EL (cell line): ENCODE measurements at places on chromosomes 4 and X.

GRCh38 chr4:7872264-7872771 is 67.3 kb downstream of the AFAP1 start:
- peak; percentile 91 for DNase-seq

- DNase-seq, result no peak
These were observed 12.9 kb downstream of the GPRIN3 start for GRCh38 chr4:89294573-89295269.

DNA sequence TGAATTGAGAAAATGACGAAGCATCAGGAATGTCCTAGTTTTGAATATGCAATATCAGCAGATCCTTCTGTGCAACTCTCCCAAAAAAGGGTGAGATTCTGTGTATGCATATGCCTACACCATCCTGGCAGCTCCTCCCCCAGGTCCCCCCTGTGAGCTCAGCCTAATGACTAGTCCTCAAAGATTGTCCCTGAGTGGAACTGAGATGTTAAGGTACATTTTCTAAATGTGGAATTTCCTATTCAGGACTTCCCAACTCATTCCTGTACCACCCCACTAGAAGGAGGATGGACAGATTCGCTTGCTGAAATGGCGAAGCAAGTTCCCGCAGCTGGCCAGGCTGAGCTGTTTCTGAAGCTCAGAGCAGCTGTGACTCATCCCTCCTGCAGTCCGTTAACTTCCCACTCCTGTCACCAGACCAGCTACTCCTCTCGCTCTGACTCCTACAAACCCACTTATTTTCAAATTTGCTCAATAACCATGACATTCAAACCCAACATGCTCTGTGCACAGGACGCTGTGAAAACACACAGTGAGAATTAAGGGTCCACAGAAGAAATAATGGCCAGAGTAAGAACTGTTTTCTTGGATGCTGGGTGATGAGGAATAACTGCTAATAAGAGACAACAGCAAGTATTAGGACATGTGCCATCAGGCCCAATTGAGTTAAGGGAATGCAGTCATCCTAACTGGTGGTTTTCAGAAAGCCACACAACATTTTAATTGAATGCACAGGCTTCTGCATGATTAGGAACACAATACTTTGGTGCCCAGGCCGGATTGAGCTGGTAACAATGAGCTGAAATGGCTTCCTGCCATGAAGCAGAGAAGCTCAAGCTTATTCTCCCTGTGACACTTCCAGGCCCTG is 40.0 kb upstream of the IRF2 start:
- peak; percentile 81 for DNase-seq

GRCh38 chr4:44916411-44916810 is 190.1 kb upstream of the GNPDA2 start:
- DNase-seq, result no peak

DNA sequence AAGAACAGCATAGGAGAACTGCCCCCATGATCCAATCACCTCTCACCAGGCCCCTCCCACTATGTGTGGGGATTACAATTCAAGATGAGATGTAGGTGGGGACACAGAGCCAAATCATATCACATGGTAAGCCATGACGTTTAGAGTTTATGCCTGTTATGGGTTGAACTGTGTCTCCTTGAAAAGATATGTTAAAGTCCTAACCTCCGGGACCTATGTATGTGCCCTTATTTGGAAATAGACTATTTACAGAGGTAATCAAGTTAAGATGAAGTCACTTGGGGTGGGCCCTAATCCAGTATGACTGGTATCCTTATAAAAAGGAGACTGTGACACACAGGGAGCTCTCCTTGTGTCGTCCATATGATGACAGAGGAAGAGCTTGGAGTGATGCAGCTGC is 25.2 kb upstream of the SLC2A9 start:
- no peak for DNase-seq

GRCh38 chr4:90580326-90580725 is 453.1 kb downstream of the CCSER1 start:
- no peak for DNase-seq

GRCh38 chr4:1183985-1184773 is 11.8 kb upstream of the SPON2 start:
- no peak for DNase-seq

GRCh38 chr4:111120191-111120590 is 497.3 kb upstream of the PITX2 start:
- DNase-seq, result no peak

GRCh38 chr4:21470535-21470934 is 478.0 kb downstream of the KCNIP4 start:
- peak; percentile 49 for DNase-seq

DNA sequence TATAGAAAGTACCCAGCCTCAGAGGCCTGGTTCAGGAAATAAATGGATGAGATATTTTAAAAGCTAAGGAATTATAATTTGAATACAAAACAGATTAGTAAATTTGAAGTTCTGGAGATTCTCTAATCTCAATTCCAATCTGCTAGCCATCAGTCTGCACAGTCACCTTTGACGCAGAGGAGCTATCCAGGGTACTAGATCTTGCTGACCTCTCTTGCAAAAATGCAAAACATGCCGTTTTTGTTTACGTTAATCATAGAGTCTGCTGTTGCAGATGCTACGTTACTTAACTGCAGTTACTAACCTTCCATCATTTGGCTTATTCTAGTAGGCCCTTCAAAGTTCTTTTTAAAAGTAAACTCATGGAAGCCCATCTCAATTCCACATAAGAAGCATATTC is 10.4 kb downstream of the CCSER1 start:
- DNase-seq, result no peak

- DNase-seq, result no peak
These were observed 20.0 kb downstream of the MID2 start for GRCh38 chrX:107845625-107846024.

DNA sequence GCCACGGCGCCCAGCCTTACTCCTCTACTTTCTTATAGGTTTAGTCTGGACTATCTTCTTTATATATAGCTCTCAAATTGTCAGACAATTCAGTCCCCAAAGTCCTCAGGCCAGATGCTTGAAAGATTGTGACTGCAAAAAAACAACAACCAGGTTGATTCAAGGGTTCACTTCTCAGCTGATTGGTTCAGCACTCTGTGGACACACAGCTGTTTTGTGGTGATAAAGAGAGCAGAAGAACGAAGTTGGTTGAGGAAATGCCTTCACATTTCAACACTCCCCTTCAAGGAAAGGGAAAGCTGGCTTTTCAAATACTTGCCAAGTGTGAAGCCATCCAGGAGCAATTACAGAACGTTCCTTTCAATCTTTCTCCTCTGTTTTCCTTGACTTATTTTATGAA is 166.8 kb downstream of the SHROOM3 start:
- DNase-seq, result no peak

DNA sequence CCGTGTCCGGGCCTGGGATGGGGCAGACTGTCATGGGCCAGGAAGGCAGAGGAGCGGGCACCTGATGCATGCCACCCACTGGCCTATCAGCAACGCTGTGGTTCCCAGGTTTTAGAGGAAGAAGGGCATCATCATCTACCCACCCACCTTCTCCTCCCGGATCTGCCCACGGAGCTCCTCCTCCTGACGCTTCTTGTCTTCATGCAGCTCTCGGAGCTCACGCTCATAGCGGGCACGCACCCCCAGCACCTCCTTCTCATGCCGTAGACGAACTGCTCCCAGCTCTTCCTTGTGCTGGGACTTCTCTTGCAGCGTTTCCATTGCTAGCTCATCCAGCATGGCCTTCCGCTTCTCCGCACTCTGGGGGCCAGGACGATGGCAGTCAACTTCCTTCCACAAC is 11.4 kb upstream of the KCND1 start:
- DNase-seq, result no peak

DNA sequence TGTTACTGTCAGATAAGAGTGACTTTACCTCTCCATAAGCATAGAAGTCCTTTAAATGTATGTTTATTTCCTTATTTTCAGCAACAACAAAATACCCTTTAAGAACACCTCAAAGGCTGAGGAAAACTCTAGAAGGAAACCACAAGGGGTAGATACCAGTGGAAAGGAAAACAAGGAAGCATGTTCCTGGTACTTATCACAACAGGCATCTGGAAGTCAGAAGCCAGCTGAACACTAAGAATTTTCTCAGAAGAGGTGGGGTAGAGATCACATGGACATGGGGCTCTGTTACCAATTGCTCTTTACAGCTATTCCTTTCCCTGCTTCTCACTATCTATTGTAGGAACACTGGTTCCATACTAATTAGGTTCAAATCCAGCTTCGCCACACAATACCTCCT is 51.5 kb upstream of the BEND2 start:
- no peak for DNase-seq

- no peak for DNase-seq
These were observed 35.5 kb upstream of the GPC3 start for GRCh38 chrX:134020910-134021309.

GRCh38 chr4:146255463-146255862 is 41.1 kb downstream of the REELD1 start:
- DNase-seq, result peak; percentile 89

- no peak for DNase-seq
These were observed 54.6 kb downstream of the C4orf50 start for GRCh38 chr4:5963611-5964010.

- no peak for DNase-seq
These were observed 269.2 kb upstream of the DDX53 start for GRCh38 chrX:22730542-22730941.

- no peak for DNase-seq
These were observed 367.2 kb downstream of the AFF2 start for GRCh38 chrX:148867596-148867995.

GRCh38 chr4:116724249-116724648 is 361.1 kb downstream of the TRAM1L1 start:
- DNase-seq, result no peak

DNA sequence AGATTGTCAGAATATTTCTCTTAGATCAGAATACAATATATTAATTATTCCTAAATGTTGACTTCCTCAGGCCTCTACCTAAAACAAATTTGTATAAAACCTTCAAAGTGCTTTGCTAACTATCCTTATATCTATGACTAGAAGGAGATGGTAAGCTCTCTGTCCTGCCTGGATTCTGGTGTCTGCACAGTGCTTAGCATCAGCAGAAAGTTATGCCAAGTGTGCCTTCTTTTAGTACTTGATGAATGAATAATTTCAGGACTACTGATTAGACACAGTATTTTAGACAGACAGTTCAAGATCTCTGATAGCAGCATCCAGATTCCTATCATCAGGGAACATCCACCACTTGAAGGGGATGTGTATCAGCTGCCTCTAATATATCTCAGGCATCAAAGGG is 242.4 kb upstream of the TLL1 start:
- DNase-seq, result no peak

DNA sequence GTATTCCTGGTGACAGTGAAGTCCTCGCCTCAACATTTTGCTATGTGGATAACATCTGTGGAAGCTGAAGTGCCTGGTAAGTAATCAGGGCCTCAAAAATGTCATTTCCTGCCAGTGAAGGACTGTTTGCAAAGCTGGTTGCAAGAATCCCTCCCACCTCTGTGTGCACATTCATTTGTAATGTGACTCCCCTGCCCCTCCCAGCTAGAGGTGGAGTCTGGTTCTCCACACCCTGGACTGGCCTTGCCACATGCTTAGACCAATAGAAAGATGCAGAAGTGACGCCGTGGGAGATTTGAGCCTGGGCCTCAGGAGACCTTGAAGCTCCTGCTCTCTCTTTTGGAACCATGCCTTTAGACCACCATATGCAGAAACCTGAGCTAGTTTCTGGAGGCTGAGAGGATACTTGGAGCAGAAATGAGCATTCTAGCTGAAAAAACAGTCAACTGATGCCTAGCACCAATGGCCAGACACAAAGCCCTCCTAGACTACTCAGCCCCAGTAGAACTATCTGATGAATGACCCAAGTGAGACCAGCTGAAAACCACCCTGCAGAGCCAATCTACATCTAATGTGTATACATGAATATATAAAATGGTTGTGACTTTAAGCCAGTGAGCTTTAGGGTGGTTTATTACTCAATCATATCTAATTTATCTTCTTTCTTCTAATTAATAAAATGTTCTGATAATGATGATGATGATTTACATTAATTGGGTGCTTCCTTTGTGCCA is 47.8 kb upstream of the CRMP1 start:
- peak; percentile 13 for DNase-seq

GRCh38 chrX:70171624-70172023 is 5.7 kb upstream of the DGAT2L6 start:
- no peak for DNase-seq

DNA sequence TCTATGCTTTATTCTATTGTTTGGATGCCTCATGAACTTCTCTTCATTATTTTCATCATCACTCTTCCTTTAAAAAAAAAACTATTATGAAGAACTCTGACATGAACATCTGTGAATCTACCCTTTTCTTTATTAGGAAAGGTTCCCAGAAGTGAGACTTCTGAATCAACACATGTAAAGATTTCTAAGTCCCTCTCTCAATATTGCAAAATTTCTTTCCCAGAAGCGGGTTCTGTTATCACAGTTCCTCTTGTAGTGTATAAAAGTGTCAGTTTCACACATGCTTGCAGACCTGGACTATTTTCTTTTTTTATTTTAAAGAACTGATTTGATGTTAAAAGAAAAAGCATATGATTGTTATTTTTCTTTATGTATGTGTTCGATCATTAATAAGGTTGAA is 330.8 kb upstream of the KLF3 start:
- no peak for DNase-seq

- no peak for DNase-seq
These were observed 166.5 kb downstream of the PRR32 start for GRCh38 chrX:126985981-126986380.

GRCh38 chrX:15643786-15644559 is 20.6 kb downstream of the CLTRN start:
- DNase-seq, result no peak

GRCh38 chr4:159926871-159927270 is 824.0 kb downstream of the RAPGEF2 start:
- DNase-seq, result no peak

DNA sequence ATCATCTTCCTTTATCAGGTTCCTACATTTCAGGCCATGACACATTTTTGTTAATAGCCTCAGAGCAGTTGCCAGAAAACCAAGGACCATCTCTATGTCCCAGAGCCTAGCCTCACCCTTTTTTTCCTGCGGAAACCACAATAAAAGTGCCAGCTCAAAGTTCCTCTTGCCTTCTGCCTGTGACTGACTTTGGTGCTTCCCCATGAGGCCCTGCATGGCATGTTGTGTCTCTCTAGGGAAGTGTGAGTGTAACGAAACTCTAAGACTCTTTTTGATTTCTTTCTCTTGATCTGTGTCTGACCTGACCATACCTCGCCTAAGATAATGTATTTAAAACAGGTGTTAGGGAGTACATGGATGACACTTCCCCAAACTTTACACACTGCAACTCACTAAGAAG is 642.3 kb upstream of the BOD1L1 start:
- no peak for DNase-seq

DNA sequence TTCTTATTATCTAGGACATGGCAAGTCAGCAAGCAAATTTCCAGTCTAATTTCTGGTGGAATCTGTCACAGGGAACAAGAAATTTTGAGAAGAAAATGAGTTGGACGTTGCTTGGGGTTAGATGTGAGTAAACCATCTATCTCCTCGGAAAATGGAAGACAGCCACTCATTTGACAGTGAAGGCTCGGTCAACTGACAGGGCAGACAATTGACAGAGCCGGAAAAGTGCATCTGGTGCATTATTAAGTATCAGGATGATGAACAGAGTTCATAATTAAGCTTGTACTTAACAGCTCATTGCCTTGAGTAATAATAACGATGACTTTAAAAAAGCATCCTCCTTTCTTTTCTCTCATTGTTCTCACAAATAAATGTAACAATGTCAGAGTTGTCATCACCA is 168.4 kb downstream of the MAD2L1 start:
- DNase-seq, result no peak

GRCh38 chrX:5724123-5724522 is 504.5 kb downstream of the NLGN4X start:
- DNase-seq, result no peak
